Stimulated activated CD8-positive, alpha-beta memory T cell treated with anti-CD3 and anti-CD28 coated beads, Interleukin-2, amount 100 ng/mL, for 1 hour (primary cell): ENCODE measurements at places on chromosomes 2 and 18.

DNA sequence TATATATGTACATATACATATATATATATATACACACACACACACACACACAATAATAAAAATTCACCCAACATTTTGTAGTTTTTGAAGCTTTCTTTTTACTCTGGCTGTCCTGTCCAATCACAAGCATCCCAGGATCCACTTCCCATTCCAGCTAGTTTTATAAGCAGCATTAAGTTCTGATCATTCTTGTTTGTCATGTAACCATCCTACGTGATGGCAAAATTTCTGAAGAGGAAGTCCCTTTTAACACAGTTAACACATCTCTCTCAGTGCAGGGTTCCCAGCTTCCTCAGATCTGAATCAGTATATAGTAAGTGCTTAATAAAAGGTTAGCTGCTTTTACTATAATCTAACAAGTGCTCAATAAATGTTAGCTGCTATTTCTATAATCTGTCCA is 26.4 kb downstream of the MYOM1 start:
- no peak for DNase-seq

DNA sequence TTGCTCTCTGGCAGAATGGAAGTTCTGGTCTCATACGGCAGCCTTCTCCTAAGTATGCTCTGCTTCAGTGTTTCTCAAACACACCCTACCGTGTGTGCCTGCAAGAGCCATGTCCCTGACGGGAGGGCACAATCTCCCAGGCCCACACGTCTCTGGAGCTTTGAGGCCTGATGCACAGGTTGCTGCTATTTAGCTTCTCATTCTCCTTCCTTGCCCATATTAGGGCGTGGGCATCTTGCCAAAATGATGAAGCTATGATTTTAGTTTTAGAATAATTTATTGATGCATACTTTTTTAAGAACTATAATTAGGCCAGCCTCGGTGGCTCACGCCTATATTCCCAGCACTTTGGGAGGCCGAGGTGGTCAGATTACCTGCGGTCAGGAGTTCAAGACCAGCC is 107.9 kb downstream of the RNF144A start:
- DNase-seq, result no peak

GRCh38 chr2:101788995-101789970 is 91.8 kb downstream of the MAP4K4 start:
- no peak for DNase-seq

GRCh38 chr2:96866149-96866548 is 3.7 kb downstream of the SEMA4C start:
- DNase-seq, result no peak

DNA sequence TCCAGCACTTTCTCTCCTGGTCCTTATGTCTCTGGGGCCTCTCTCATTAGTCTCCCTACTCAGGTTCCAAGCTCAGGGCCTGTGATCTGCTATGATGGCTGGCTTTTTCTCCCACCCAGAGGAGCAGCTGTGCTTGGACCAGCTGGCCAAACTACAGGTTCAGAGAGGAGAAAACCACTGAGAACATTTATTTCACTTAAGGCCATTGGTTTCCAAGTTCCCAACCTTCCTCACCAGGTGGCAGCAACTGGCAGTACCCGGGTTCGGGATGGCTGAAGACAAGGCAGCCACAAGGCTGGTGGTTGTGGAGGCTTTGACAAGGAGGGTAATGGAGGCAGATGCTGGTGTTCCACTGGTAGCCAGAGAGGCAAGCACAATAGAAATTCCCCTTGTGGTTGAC is 29.9 kb upstream of the SELENOI start:
- DNase-seq, result no peak

- DNase-seq, result no peak
Measured at GRCh38 chr2:32424739-32425138, 67.9 kb downstream of the BIRC6 start.

GRCh38 chr2:20934236-20934635 is 109.6 kb downstream of the APOB start:
- DNase-seq, result no peak

- no peak for DNase-seq
Measured at GRCh38 chr2:75311993-75312392, 112.7 kb upstream of the TACR1 start.

GRCh38 chr2:160615706-160616105 is 122.1 kb upstream of the RBMS1 start:
- DNase-seq, result no peak
